ENCODE measurements at places on chromosomes 12 and 14.

- DNase-seq = no peak
Observed at GRCh38 chr14:22977684-22978486, 4.5 kb downstream of the AJUBA start.

GRCh38 chr12:117178745-117179144 lies 11.5 kb downstream of the FBXO21 start:
- no peak for DNase-seq

DNA sequence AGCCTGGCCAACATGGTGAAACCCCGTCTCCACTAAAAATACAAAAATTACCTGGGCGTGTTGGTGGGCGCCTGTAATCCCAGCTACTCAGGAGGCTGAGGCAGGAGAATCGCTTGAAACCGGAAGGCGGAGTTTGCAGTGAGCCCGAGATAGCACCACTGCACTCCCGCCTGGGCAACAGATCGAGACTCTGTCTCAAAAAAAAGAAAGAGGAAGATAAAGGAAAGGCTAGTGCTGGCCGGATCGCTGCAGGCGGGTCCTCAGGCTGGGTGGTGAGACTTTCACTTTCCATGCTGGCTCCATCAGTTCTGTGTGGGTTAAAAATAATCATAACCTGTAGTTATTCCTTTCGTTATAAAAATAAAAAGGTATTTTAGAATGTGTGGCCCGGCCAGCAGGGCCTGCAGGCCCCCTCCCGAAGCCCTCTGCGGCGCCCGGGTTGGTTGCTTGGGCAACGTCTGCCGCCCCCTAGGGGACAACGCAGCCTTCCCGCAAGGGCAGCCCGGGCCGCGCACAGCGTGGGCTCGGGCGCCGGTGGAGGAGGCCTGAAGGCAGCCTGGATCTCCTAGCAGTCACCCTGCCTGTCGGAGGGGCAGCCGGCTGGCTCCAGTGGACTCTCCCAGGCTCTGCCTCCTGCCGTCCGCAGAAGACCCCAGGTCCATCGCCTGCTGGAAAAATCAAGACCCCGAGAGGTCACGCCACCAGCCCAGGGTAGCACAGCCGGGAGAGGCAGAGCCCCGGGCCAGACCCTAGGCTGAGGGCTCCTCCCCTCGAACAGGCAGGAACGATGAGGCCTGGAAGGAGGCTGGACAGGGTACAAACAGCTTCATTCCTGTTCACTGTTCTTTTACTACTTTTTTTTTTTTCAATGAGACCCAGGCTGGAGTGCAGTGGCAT lies 5.0 kb upstream of the SLC25A47 start:
- DNase-seq = peak; percentile 77

- DNase-seq = no peak
Observed at GRCh38 chr14:103395244-103395643, 10.0 kb downstream of the MARK3 start.

GRCh38 chr14:81464253-81465002 lies 64.3 kb upstream of the STON2 start:
- DNase-seq = peak; percentile 49

All from activated CD8-positive, alpha-beta memory T cell treated with anti-CD3 and anti-CD28 coated beads, Interleukin-2, amount 50 U/mL, for 4 hours (primary cell).